ENCODE measurements at places on chromosomes 3 and 15.

DNA sequence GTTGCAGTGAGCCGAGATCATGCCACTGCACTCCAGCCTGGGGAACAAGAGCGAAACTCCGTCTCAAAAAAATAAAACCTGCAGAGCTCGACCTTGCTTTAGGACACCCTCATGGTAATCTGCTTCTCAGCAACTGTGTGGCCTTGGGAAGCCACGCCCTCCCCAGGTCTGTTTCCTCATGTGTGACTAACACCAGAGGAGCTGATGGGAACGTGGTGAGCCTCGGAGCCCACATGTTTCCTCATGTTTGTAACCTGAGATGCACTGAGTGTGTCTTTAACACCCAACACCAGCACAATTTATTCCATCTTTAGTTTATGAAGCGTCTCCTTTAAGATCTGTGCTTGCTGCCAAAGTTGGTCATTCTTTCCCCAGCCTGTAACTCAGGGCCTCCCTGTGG is 142.8 kb downstream of the OCA2 start:
- peak; percentile 24 for DNase-seq

GRCh38 chr3:52054661-52055511 is 1.5 kb downstream of the DUSP7 start:
- DNase-seq: no peak

DNA sequence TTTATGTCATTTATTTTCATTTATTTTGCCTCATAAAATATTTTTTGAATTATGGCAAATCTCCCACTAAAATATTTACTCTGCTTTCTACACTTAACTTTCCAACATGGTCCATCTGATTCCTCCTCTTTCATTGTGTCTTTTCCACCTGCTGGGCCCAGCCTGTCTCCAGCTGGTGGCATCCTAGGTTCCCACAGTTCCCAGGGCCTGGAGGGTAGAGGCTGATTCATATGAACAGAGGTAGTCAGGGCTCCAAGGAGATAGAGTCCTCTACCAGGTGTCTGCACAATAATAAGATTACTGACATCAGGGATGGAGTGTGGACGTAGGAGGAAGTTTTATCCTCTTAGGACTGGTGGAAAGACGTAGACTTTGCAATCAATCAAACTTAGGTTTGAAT is 14.3 kb downstream of the ZBTB38 start:
- DNase-seq: no peak

- no peak for DNase-seq
These were observed 44.2 kb upstream of the RPL32 start for GRCh38 chr3:12885583-12885930.

Data from body of pancreas (tissue), 4 donors.